Panc1 (cell line): ENCODE measurements at places on chromosomes 11 and 22.
A peak's percentile ranks its signal among the peaks of the same experiment; 100 is the strongest.

GRCh38 chr22:46027211-46028105 lies 50.5 kb upstream of the WNT7B start:
- no peak for DNase-seq

GRCh38 chr11:64248578-64248977 lies 1.8 kb upstream of the PPP1R14B start:
- no peak for DNase-seq

- DNase-seq, result peak; percentile 15
These were observed 286.8 kb downstream of the BLID start for GRCh38 chr11:121829159-121829643.

- no peak for DNase-seq
These were observed 506.1 kb upstream of the KIRREL3 start for GRCh38 chr11:127506647-127507046.

GRCh38 chr11:97290464-97291041 lies 900.7 kb downstream of the JRKL start:
- DNase-seq, result no peak

- no peak for DNase-seq
These were observed 72.2 kb downstream of the PDHX start for GRCh38 chr11:34988294-34989255.

GRCh38 chr22:49533886-49534285 lies 293.8 kb downstream of the BRD1 start:
- DNase-seq, result no peak

DNA sequence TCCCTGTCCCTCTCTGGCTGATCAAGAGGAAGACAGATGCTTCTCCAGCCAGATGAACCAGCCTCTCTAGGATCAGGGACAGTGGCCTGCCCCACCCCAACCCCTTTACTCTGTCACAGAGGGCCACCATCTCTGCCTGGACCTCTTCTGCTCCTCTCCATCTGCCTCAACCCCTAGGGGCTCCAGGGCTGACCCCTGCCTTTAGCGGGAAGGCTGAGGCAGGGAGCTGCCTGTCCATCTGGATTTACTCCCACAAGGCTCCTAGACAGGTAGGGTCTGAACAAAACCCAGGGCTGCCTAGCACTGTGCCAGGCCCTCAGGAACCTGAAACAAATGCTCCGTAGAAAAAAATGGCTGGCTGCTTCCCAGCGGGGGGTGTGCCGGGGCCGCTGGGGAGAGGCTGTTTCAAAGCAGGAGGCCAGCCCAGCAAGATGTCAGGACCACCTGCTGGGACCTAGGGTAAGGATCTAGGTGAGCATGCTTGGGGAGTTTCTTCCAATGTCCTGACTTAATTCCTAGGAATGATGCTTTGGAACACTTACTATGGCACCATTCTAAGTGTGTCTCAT lies 3.2 kb downstream of the CHST1 start:
- DNase-seq, result no peak

- no peak for DNase-seq
These were observed 24.9 kb upstream of the CBX7 start for GRCh38 chr22:39177456-39177775.

GRCh38 chr11:79458709-79459108 lies 17.9 kb upstream of the TENM4 start:
- DNase-seq, result no peak

GRCh38 chr11:110098645-110099044 lies 5.5 kb downstream of the ZC3H12C start:
- no peak for DNase-seq

DNA sequence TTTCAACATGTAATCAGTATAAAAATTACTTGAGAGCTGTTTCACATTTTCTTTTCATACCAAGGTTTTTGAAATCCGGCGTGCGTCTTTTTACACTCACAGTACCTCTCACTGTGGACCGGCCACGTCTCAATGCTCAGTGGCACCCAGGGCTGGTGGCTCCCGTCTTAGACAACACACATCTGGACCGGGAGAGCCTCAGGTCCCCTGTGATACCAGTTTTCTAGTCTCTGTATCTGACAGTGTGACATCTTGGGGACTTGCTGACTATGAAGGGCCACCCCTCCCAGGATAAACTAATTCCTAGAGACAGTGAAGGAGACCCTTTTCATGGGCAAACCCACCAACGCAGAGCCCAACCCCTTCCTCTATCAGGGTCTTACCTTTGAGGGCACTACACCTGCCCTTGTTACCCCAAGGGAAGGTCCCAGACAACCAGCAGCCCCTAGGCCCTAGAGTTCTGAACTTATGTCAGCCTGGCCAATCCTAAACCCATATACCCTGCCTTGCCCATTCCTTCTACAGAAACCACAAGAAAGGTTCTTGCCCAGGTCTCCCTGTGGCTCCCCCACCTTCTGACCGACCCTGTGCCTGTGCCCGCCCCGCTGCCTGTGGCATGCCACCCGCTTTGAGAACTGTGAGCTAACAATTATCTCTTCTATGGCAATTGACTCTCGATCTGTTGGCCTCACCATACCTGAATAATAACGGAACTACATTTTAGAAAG lies 6.1 kb upstream of the ASCL2 start:
- no peak for DNase-seq

DNA sequence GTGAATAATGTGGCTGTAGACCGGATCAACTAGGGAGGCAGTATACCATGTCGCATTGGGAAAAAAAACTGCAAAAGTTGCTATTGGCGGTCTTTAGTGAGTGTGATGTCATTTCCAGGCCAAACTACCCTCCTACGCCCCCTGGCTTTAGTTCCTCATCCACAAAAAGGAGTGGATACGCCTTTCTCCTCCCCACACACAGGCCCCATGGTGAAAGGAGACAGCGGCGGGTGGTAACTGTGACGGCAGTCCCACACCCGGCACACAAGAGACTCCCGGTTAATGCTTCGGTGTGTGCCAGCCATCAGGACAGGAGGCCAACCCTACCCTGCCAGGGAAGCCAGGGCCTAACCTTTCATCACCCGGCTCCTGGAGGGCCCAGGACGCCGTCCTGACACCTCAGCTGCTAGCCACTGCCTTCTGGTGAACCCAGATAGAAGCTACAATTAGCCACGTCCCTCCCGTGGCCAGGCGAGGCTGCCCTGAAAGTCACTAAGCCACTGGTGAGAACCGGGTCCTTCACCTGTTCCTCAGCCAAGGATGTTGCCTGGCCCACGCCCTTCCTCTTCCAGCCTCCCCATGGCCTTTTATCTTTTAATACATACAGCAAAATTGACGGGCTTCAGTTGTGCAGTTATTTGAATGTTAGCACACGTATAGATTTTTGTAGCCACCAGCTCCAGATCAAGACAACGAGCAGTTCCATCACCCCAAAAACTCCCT lies 10.8 kb downstream of the TP53I11 start:
- no peak for DNase-seq

- no peak for DNase-seq
These were observed 109.4 kb downstream of the RCN1 start for GRCh38 chr11:32200136-32200847.
